ENCODE measurements at places on chromosomes 2 and 18. TPM values are rescaled to one million over a fixed set of nuclear protein-coding genes. Genes with fewer than 3 reads are reported as not detected.

The NYAP2 gene
- 1.4 TPM for total RNA-seq

The DSC2 gene
- 0.69 TPM for total RNA-seq

DNA sequence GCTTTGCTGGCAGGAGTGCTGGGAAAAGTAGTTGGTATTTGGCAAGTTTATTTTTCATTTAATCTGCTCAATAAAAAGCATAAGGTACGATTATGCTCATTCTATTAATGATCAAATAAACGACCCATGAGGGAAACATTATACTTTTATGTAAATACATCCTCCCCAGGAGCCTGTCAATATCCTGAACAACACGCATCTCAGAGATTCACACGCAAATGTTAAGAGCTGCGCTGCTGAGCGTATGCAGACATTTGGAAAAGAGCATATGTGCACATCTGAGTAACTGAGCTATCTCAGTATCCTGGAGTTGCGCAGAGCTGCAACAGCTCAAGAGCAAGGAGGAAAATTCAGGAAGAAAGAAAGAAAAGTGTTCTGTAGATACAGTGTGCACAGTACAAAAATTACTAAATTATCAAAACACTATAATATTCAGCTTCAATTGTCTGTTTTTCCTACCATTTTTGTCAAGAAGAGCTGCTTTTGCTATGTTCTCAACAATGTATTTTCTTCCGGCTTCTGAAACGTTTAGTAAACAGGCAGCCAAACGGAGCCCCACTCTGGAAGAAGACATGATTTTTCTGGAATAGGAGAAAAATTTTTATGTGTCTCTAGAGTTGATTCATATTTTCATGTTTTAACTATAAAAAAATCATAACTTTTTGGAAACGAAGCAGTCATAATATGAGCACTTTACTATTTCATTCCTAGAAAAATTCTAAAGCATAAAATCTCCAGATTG lies 2.4 kb downstream of the FTCDNL1 start:
- H3K27ac ChIP-seq, result no peak overlapping the region
- no peaks in the 10 kb centered on the region for H3K36me3 ChIP-seq
- no peak for DNase-seq
- H3K4me3 ChIP-seq, result no peak overlapping the region

The CEBPZ gene
- 53.9 TPM for total RNA-seq

The HOXD13 gene
- total RNA-seq, result not detected

GRCh38 chr2:191910518-191910917 lies 63.6 kb upstream of the CAVIN2 start:
- no peak overlapping the region for H3K4me3 ChIP-seq
- no peaks in the 10 kb centered on the region for H3K27me3 ChIP-seq
- no peaks in the 10 kb centered on the region for H3K36me3 ChIP-seq
- H3K4me1 ChIP-seq, result no peaks in the 10 kb centered on the region
- H3K27ac ChIP-seq, result no peak overlapping the region

GRCh38 chr18:72820571-72820970 lies 47.2 kb downstream of the NETO1 start:
- H3K4me3 ChIP-seq, result no peak overlapping the region
- H3K4me1 ChIP-seq, result no peaks in the 10 kb centered on the region
- H3K27me3 ChIP-seq, result no peaks in the 10 kb centered on the region
- H3K27ac ChIP-seq, result no peak overlapping the region
- no peak for DNase-seq
- no peaks in the 10 kb centered on the region for H3K36me3 ChIP-seq

The CFC1 gene
- not detected for total RNA-seq

DNA sequence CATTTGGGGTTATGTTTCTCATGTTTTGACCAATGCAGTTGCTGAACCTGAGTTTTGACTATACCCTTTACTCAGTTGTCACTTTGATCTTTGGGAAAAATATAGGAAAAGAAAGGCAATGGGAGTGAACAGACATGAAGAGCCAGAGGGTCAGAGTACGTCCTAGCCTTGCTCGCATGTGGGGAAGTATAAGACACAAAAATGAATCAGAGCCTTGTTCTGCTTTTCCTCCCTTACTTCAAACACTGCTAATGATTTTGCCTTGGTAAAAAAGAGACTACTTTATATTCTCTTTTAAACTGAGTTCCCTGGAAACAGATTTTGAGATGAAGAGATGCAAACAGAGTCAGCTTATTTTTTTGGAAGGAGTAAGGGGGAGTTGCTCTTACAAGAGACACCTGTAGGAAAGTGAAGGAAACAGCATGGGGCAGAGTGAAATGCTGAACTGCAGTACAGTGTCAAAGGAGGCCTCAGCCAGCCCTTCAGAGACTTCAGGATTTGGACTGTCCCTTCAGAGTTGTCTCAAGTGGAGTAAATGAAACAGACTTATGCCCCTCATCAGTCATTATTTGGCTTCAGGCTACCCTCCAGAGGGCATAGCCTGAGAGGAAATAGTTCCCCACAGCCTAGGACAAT lies 11.1 kb upstream of the FAP start:
- H3K36me3 ChIP-seq, result no peaks in the 10 kb centered on the region
- no peaks in the 10 kb centered on the region for H3K27me3 ChIP-seq
- H3K27ac ChIP-seq, result no peak overlapping the region
- DNase-seq, result no peak
- H3K4me1 ChIP-seq, result no peaks in the 10 kb centered on the region

The LINC00305 gene
- not detected for total RNA-seq

GRCh38 chr2:157180359-157180758 lies 77.1 kb upstream of the GALNT5 start:
- H3K36me3 ChIP-seq, result no peaks in the 10 kb centered on the region
- no peaks in the 10 kb centered on the region for H3K27me3 ChIP-seq
- no peak overlapping the region for H3K4me3 ChIP-seq
- no peak for DNase-seq
- no peaks in the 10 kb centered on the region for H3K4me1 ChIP-seq

All from gastrocnemius medialis (tissue), 4 donors.